ENCODE measurements at places on chromosomes 3 and 15.

- no peak for DNase-seq
These were observed 48.5 kb downstream of the MED12L start for GRCh38 chr3:151133917-151134450.

GRCh38 chr3:12265508-12265907 lies 23.4 kb upstream of the PPARG start:
- peak; percentile 8 for DNase-seq

DNA sequence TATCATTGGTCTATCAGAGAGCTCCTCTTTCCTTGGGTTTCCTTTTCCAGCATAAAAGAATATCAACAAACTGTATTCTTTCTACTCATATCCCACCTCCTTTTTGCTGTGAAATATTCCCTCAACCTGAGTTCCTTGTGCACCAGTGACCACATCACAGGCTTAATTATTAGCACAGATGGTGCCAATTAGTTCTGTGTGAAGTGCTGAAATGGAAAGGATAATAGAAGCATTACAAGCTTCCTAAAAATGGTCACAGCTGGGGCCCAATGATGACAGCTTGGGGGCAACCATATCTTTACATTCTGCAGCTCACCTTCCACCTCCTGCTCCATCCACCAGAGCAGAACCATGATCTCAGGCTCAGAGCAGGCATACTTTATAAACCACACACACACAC lies 84.6 kb downstream of the ANO10 start:
- no peak for DNase-seq

DNA sequence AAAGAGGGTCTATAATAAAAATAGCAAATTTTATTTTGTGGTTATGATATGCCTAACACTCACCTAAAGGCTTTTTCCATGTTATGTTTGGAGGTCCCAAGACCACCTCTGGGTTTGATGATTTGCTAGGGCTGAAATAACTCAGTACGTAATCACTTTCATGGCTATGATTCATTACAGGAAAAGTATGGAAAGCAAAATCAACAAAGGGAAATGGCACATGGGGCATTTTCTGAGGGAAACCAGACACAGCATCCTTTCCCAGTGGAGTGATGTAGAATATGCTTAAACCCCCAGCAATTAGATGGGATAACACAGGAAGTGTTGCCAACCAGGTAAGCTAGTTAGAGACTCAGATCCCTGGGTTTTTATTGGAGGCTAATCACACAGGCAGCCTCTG lies 701.6 kb upstream of the CBLB start:
- DNase-seq = no peak

DNA sequence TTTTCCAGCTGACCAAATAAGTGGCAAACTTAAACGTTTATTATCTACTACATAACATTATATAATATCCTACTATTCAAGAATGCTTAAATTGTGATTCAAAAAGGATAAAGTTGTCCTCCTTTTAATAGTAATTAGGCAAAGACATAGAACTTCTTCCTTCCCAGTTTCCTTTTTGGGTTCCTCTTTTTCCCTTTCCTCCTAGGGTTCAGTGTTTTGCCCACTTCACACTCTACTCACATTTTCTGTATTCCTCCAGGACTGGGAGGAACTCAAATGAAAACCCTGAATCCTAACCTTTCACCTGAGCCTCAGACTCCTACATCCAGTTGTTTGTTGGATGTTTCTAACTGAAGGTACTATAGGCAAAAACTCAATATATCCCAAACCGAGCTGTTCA lies 132.5 kb downstream of the PEAK1 start:
- no peak for DNase-seq

- DNase-seq = no peak
These were observed 13.0 kb downstream of the GPR160 start for GRCh38 chr3:170050753-170051152.

DNA sequence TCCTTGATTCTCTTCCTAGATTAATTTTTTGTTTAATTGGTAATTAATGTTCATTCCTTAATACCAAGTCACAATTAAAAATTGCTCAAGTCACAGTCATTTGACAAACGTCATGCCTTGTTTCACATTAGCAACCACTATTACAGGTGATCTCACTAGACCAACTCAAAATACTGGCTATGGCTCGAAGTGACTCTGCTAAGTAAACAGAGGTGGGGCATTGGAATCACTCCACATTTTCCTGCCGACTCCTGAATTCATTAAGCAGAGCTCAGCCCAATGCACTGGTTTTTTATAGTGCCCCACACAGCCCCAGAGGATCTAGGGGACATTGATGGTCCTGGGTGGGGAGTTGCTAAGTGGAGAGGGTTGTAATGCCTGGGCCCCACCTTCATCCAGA lies 201.2 kb upstream of the NSMCE3 start:
- no peak for DNase-seq

DNA sequence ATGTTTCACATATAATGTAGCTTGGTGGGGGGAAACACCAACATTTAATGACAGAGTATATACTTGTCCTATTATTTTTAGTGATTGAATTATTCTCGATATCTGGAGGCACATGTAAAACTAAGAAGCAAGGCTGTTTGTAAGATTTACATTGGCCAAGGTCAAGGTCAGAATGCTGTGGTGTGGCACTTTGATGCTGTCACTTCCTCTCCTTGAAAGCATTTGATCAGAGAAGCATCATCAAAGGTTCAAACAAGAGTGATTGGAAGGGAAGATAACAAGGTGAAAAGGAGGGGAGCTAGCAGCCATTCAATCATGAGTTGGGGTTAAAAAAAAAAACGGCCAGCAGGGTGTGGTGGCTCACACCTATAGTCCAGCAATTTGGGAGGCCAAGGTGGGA lies 26.4 kb downstream of the RTF1 start:
- no peak for DNase-seq

GRCh38 chr15:50487287-50487686 lies 59.2 kb downstream of the USP50 start:
- DNase-seq = no peak

DNA sequence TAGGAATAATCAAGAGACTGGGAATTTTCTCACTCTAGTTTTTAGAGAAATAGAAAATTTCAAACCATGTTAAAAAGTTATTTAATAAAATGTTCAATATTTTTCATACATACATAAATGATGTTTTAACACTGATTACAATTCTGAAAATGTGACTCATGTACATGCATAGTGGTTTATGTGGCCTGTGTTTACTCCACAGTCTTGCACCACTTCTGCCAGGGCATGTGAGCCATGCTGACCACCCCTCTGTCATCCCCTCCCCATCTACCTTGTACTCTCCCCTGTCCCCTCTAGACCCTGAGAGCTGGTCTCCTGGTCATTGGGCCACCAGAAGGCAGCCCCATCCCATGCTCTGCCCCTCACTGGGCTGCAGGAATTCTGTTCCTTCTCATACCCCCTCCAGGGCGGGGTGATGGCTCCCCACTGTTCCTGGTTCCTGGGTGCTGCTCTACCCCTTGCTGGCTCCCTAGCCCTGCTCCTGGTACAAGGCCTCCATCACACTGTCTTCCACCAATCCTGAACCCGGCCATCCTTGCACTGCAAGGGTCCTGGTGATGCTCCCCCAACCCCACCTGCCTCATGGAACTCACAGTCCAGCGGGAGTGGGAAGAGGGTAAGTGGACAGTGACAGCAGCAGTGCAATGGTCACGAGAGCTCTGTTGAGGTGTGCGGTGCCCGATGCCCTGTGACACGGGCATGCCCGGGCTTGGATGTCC lies 24.2 kb upstream of the SLC41A3 start:
- DNase-seq = no peak

GRCh38 chr3:126926684-126927400 lies 56.1 kb upstream of the PLXNA1 start:
- no peak for DNase-seq

DNA sequence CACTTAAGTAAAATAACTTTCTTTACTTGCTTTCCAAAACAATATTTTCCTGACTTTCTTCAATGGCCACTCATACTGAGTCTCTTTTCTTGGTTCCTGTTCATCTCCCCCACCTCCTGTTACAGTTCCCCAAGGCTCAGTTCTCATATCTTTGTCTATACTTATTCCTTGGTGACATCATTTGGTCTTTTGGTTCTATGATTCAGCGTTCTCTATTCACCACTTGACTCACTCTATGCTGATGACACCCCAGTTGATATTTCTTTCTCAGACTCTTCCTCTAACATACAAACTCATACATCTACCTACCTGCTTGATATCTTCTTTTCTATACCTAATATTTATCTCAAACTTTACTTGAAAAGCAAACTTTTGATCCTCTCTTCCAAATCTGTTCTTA lies 85.0 kb upstream of the P3H2 start:
- DNase-seq = no peak

DNA sequence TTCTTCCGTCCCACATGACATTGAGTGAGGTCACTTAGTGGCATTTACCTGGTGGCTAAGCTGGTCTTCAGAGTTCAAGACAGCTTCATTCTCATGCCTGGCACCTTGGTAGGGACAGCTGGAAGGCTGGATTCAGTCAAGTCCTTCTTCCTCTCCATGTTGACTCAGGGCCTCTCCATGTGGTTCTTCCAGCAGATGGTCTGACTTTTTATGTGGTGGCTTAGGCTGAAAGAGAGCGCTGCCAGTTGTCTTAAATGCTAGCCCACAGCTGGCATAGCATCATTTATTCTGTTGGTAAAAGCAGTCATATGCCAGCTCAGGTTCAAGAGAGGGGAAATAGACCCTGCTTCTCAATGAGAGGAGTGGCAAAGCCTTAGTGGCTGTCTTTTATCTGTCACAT lies 53.0 kb upstream of the CTDSPL start:
- DNase-seq = no peak

- no peak for DNase-seq
These were observed 1.9 kb downstream of the ROBO1 start for GRCh38 chr3:79765911-79766310.

DNA sequence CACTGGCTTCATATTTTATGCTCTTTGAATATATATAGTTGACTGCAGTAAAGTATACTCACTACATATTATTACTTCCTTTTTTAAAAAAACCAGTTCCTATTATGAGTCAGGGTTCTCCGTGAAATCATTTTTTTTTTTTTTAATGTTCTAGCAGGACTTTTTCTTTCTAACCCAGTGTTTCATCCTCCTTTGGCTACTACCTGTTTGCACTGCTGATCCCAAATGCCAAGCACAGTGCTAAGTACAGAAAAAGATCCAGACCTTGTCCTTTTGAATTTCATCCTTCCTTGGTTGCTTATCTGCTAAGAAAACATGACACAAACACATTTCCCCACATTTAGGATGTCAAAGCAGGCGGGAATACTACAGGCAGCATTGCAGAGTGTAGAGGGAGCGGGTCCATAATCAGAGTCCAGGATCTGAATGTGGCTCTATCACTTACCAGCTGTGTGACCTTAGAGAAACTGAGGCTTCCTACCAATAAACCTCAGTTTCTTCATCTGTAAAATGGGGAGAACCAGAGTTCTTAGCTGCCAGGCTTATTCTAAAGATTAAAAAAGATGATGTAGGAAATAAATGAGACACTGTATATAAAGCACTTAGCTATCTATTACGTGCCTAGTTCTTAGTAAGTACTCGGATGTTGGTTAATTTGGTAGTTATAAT lies 37.2 kb upstream of the ANPEP start:
- no peak for DNase-seq

DNA sequence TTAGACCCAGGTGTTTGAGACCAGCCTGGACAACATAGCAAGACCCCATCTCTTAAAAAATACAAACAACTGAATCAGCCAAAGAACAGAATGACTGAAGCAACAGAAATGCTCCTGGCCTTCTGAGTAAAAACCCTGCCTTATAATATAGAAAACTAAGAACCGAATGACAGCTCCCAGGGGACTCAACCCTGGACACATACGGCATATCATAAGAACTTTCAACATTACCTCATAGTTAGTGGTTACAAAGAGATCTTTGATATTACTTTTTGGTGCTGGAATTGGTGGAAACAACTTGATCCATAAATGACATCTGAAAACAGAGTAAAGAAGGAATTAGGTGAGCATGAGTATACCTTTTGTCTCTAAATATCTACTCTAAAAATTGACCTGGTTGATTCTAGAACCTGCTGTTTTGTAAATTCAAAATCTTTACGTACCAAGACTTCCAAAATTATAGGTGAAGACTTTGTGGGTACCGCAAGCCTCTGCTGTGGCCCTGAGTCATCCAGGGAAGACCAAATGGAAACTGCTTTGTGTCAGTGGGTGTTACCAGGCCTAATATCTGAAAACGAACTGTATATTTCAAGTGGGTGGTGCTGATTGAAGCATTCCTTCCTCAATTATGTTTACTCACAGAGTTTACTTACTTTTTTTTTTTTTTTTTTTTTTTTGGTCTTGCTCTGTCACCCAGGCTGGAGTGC lies 35.5 kb downstream of the IL5RA start:
- DNase-seq = no peak
